ENCODE measurements at places on chromosomes 6 and 20.

- no peak for DNase-seq
Measured at GRCh38 chr6:5704708-5705107, 302.0 kb downstream of the NRN1 start.

- no peak for DNase-seq
Measured at GRCh38 chr6:2554651-2555260, 196.0 kb downstream of the MYLK4 start.

DNA sequence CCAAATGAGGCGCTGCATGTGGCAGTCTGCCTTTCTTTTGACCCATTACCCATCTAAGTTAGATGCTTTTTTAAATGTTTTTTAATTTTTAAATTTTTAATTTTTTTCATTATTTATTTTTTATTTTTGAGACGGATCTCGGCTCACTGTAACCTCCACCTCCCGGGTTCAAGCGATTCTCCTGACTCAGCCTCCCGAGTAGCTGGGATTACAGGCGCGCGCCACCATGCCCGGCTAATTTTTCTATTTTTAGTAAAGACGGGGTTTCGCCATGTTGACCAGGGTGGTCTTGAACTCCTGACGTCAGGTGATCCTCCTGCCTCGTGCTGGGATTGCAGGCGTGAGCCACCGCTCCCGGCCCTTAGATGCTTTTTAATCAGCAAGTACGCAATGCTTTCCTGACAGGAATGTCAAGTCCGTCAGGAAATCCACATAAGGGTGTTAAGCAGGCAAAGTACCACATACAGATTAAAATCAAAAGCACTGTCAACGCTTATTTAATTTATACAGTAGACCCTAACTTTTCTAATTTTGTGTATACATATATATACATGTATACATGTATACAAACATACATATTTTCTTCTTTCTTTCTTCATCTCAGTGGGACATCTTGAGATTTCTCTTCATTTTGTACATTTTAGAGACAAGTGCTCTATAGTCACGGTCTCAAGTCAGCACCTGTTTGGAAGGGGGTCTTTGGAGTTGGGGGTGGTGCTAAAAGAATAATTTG is 995 bp upstream of the GSTA4 start:
- no peak for DNase-seq

- DNase-seq, result no peak
Measured at GRCh38 chr20:6046432-6046831, 7.4 kb downstream of the LRRN4 start.

GRCh38 chr6:84360039-84360438 is 132.6 kb upstream of the CEP162 start:
- DNase-seq, result no peak

DNA sequence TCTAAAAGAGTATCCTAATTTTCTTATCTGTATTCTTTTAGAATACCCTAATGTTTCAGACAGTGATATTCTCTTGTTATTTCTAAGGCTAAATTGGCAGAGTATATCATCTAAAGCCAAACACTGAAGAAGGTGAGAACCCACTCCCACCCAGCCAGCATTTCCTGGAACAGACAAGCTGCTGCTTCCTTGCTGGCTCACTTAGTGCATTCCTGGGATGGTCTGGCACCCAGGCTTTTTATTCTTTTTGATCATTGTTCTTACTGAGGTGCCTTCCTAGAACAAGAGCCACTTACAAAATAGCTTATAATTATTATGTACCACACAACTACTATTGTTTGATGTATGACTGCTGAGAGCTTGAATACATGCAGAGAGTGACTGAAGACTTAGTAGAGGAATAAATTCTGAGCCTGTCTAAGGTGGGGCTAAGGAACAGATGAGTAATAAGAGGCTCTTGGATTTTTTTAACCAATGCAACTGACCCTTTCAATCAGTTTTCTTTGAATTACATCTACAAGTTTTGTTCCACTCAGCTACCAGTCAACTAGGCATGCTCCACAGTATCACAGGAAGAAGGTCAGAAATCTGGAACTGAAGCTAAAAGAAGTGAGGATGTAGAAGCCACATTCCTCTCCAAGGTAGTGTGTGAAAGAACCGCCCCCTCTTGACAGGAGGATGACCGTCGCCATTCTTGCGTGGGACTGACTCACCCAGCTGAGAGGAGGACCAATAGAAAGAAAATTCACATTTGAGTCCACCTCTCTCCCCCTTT is 30.1 kb downstream of the PRPH2 start:
- no peak for DNase-seq

GRCh38 chr6:105900125-105900937 is 185.8 kb upstream of the PRDM1 start:
- DNase-seq, result no peak

DNA sequence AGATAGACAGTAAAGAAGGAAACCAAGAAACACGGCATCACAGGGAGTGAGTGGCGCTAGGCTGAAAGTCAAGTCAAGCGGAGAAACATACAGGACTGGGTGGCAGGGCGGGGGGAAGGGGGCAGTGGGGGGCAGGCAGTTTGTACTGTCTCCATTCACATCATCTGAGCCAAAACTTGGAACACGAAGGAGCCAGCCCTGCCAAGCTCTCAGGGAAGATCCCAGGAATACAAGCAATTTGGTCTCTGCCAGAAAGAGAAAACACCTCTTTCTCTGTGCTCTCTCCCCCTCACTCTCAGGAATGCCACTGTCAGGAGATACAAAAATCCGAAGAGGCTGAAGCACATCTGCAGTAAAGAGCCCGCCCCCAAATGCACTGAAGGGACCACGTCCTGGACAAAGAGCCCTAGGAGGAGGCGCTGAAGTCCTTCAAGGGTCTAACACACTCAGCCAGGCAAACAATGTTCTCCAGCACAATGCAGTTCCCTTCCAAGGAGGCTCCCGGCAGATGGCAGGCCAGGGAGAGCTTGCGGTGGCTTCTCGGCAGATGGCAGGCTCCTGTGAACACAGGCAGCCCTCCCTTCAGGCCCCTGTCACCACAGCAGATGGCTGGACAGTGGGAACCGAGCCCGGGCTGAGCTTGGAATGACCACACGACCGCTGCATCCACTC is 90.0 kb downstream of the ATP9A start:
- DNase-seq, result peak; percentile 62

DNA sequence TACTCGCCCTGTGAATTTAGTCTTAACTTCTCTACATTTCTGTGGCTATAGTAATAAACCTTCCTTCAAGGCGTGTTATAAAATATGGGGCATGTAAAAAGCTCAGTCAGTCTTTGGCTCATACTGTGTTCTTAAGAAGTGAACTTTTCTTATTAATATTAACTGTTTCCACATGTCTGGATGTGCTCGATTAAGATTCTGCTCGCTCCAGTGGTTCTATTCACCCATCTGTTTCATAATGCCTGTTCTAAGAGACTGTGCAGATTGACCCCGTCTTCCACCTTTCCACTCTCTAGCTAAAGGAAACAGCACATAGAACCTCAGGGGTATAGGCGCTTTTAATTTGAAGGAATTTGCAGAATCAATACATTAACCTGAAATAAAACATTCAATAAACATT is 99.9 kb downstream of the L3MBTL3 start:
- DNase-seq, result no peak

GRCh38 chr6:70151616-70152015 is 151.3 kb downstream of the COL9A1 start:
- DNase-seq, result no peak

DNA sequence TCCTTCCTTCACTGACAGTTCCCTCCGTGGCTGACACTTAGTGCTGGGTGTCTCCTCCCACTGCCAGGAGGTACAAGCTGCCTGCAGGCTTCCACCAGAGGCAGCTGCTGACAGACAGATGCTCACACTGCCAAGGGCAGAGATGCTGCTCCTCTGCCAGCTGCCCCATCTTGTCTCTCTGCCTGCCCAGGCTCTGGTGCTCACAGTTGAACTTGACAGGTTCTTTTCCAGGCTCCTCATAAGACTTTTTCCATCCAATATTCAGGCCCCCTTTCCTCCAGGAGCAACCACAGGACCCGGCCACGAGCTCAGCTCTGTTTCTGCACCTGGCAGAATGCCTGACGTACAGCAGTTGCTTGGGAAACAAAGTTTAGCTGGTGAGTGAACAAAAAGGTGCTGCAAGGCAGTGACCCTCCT is 79.8 kb downstream of the PSMB1 start:
- no peak for DNase-seq

GRCh38 chr20:34859826-34860545 is 12.7 kb downstream of the GGT7 start:
- no peak for DNase-seq

DNA sequence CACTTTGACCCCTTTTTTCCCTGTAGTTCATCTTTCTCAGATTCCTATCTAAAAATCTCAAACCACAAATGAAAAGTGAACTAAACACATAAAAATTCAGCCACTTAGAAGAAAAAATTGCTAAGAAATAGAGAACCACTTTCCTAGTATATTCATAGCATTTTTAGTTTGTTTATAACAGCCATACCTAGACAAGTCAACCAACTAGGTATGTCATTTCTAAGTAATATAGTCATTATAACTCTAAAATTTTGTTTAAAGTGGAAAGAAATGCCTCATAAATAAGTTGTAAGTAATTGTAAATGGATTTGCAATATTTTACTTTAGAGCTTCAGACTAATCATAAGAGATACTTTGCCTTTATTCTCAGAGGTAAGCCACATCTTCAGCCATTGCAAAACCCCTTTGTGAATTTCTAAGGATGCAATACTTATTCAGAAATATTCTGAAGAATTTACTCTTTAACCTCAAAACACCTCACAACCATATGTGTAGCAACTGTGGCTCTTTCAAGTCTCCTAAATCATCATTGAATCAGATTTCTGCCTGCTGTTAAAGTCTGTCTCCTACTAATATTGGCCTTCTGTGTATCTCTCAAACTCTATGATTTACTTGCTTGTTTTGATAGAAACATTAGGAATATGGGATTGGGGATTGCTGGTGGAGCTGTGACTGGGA is 6.9 kb upstream of the SUMO4 start:
- DNase-seq, result no peak

DNA sequence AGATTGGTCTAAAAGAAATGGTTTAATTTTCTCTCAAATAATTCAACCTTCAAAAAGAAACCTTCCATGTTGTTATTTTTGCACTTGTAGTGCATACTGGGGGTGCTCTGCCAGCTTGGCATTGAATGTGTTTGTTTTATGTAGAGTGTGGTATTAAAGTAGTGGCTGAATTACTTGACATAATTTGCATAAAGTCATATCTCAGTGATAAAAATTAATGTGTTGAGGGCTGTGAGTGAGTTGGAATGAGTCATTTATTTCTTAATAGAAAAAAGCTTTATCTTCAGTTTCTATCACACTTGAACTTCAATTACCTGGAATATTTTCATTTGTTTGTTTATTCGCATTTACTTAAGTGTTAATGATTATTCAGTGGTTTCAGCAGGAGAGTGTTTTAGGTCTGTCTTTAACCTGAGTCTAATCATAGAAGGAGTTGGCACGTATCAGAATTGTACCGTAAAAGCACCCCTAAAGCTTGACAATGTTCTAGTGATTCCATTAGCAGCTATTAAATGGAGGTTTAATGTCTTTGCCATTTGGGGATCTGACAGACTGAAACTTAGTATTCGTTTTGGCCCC is 801.2 kb upstream of the FLRT3 start:
- DNase-seq, result no peak

GRCh38 chr6:17808609-17809008 is 101.9 kb upstream of the NUP153 start:
- no peak for DNase-seq

- no peak for DNase-seq
Measured at GRCh38 chr6:144162977-144163376, 12.7 kb downstream of the STX11 start.

GRCh38 chr6:28865401-28866204 is 58.2 kb downstream of the TRIM27 start:
- no peak for DNase-seq

- no peak for DNase-seq
Measured at GRCh38 chr6:160160929-160161646, 39.5 kb downstream of the SLC22A1 start.

GRCh38 chr20:62122654-62123449 is 577 bp downstream of the LSM14B start:
- DNase-seq, result peak; percentile 49

GRCh38 chr6:111069382-111070104 is 17.8 kb upstream of the SLC16A10 start:
- DNase-seq, result no peak

GRCh38 chr6:118709859-118710350 is 58.5 kb upstream of the CEP85L start:
- no peak for DNase-seq

GRCh38 chr20:14997791-14998190 is 660.4 kb upstream of the FLRT3 start:
- no peak for DNase-seq
